Activated CD8-positive, alpha-beta memory T cell treated with anti-CD3 and anti-CD28 coated beads for 4 hours (primary cell): ENCODE measurements at places on chromosomes 5 and 9.

DNA sequence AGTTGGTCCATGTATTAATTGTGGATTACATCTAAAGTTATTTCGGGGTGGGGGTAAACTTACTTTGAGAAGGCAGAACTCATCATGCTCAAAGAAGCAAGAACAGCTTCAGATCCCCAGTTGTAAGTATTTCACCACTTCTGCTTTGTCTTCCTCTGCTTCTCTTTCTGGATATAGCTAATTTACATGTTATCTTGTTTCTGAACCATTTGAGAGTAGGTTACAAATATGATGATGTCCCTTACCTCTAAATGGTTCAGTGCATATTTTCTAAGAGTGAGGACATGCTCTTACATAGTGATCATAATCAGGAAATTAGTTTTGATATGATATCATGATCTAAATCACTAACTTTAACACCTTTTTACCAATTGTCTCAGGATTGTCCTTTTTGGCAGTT lies 11.9 kb downstream of the TRIO start:
- no peak for DNase-seq

GRCh38 chr5:77776554-77777206 lies 541 bp upstream of the TBCA start:
- no peak for DNase-seq

DNA sequence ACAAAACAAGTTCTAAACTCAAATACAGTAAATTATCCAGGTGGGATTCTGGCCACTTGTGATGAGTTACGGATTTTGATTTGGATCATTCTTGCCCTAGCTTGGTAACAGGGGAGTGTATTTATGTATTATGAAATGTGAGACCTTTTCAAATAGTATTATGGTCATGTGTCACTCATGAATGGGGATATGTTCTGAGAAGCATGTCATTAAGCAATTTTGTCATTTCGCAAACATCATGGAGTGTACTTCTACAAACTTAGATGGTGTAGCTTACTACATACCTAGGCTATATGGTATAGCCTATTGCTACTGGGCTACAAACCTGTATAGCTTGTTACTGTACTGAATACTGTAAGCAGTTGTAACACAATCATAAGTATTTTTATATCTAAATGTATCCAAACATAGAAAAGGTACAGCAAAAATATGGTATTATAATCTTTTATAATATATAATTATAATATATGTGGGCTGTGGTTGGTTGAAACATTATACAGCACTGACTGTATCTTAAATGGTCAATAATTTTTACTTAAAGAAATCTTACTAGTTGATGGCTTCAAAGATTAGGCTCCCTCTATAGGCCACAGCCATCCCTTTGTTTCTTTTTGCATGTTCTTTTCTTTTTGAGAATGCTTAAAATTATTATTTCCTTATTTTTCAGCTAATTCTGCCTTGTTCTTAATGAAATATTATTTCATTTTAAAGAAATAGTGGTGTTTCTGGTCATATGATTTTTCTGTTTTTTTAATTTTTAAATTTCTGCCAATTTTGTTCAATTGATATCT lies 128.4 kb downstream of the MAST4 start:
- DNase-seq, result no peak

DNA sequence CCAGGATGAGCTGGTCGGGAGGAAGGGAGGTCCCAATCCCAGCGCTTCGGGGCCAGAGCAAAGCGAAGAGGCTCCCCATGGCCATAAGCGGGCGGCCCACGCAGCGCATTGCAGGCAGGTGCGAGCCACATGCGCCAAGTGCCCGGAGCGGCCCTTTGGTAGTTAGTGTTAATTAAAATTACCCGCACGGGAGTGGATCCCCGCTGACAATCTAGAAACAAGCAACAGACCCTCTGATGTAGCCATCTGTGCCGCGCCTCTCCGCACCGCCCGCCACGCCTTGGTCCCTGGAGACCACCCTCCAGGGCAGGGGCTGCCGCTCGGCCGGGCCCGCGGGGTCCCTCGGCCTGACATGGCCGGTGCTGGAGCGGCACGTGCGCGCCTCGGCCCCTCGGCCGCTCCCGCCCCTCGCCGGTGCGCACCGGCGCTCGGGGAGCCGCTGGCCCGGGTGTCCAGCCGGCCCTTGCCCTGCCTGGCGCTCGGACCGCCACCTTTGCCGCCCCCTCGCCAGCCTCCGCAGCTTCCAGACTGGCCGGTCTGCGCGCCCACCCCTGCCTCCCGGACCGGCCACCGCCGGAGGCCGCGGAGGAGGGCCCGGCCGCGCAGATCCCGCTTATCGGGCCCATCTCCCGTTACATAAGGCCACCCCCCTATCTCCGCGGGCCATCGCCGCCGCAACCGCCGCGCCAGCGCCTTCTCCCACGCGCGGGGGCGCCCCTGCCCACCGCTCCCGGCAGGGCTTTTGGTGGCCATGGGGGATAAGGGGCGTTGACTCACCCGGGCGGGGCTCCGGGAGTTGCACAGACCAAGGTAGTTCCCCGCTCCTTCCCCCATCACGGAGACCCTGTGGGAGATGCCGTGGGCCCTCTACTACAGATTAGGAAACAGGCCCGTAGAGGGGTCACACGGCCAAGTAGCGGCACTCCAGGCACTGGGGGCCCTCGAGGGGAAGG lies 1.9 kb upstream of the IL13 start:
- peak; percentile 49 for DNase-seq

DNA sequence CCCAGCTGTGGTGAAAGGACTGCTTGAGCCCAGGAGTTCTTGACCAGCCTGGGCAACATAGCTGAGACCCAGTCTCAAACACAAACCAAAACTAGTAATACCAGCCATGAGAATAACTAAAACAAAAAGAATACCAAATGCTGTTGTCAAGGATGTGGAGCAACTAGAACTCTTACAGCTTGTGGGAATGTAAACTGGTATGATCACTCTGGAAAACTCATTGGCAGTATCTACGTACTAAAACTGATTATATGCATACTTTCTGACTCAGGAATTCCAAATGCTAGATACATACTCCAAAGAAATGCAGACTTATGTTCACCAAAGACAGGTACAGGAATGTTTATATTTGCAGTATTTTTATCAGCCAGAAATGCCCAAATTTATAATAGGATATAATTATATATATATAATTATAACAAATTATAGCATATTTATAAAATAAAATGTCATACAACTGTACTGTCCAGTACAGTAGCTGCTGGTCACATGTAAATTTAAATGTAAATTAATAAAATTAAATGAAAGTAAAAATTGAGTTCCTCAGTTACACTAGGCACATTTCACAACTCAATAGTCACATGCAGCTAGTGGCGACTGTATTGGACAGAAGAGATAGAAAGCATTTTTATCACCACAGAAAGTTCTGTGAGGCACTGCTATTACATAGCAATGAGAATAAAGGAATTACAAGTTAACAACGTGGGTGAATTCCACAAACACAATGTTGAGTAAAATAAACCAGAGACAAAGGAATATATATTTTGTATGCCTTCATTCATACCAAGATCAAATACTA lies 118.5 kb downstream of the GNAQ start:
- no peak for DNase-seq

DNA sequence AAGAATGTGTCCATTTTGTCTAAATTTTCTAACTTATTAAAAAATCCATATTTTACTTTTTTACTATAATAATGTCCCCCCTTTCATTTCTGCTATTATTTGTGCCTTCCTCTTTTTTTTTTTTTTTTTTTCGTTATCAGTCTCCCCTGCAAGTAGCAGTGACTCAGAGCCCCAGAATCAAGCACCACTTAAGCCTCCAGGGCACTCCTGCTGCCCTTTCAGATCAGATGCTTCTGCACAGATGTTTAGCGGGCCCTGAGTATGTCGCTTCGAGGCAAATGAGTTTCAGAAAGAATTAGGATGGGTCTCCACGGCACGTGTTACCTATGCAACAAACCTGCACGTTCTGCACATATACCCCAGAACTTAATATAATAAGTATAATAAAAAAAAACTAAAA lies 11.7 kb downstream of the MED7 start:
- no peak for DNase-seq

- DNase-seq, result no peak
Measured at GRCh38 chr5:85628153-85628552, 989.6 kb upstream of the COX7C start.

- DNase-seq, result no peak
Measured at GRCh38 chr5:14213813-14214585, 70.9 kb downstream of the TRIO start.
